ENCODE measurements at places on chromosomes 4 and X.

GRCh38 chrX:2933125-2933900, 4.2 kb upstream of the ARSD start:
- DNase-seq = no peak

DNA sequence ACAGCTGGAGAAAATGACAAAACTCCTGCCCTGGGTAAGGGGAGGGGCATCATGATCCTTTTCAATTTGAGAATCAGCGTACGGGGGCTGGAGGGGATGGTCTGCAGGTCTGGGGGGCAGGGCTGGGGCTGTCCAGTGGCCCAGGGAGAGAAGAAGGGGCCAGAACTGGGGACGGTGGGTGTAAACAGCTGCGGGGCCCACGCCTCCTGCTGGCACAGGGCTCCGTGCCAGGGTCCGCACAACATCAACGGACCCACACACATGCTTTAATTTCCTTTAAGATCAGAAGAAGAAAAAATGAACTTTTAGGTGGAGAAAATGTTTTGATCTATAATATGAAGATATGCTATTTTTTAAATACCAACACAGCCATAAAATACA, 52.1 kb downstream of the PSAPL1 start:
- no peak for DNase-seq

DNA sequence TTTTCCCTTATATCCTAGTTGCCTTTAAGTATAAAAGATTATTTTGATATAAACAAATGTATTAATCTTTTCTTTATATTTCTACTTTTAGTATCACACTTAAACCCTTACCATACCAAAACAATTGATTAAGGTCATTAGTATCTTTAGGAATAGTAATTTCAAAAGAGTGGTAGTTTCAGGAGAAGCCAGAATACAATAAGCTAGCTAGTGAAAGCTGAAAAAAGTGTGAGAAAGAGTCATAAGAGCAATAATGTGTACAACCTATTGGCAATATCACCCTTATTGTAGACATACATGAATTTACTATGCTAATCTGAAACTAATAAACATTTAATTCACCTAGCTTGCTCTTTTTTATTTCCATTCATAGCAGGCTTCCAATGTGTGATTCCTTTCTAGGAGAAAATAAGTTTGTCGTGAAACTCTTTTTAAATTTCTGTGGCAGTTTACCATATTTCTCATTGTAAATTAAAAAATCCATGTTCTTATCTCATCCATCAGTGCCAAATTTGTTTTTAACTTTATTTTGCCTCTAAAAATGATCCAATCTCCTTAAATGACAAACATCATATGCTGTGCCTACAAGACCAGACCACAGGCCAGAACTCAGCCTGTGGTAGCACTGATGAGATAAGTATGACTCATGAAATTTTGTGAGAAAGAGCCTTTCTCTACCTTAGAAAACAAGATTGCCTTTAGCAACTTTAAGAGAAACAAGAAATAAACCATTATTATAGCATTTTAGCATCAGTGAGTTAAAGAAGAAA, 8.1 kb downstream of the NEK1 start:
- no peak for DNase-seq

DNA sequence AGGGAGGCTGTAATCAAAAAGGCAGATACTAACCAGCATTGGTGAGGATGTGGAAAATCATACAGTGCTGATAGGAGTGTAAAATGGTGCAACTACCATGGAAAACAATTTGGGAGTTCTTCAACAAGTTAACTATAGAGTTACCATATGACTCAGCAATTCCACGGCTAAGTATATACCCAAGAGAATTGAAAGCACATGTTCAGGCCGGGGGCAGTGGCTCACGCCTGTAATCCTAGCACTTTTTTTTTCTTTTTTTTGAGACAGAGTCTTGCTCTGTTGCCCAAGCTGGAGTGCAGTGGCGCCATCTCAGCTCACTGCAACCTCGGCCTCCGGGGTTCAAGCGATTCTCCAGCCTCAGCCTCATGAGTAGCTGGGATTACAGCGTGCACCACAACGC, 15.0 kb upstream of the CD99L2 start:
- DNase-seq = no peak

DNA sequence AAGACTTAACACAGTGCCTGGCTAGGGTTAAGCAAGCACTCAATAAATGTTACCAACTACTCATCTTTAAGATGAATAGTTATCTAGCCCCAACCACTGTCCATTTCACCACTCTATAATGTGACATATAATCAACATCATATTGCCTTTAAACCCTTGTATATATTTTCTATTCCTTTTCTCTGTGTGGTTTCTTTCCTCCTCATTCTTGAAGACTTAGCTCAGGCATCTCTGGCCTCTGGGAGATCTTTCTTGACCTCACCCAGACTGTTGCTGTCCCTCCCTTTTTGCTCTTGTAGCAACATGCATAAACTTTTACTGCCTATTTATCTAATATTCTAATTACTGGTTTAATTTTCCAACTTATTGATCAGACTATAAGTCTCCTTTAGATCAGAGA, 249.9 kb upstream of the MAB21L2 start:
- no peak for DNase-seq

DNA sequence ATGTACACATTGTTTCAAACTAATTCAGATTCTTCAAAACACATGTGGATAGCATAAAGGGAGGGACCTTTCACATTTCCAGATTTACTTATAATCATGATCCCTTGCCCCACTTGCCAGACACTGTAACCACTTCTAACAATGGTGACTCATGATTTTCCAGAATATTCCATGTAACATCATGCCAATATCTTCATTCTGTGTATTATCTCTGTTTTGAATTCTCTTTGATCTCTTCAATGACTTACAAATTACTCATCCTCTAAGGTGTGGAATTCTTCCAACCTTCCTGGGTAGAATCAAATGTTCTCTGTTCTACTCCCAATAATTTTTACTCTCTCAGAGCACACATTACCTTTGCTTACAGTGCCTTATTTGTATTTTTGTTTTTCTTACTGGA, 517.1 kb downstream of the PCDH7 start:
- no peak for DNase-seq
